Thymus (tissue), 14 donors: ENCODE measurements at places on chromosomes 5 and 9.

GRCh38 chr5:117245130-117245529 lies 670.5 kb upstream of the SEMA6A start:
- no peak for DNase-seq

- DNase-seq: no peak
These were observed 191.6 kb downstream of the PLK2 start for GRCh38 chr5:58268268-58268667.

DNA sequence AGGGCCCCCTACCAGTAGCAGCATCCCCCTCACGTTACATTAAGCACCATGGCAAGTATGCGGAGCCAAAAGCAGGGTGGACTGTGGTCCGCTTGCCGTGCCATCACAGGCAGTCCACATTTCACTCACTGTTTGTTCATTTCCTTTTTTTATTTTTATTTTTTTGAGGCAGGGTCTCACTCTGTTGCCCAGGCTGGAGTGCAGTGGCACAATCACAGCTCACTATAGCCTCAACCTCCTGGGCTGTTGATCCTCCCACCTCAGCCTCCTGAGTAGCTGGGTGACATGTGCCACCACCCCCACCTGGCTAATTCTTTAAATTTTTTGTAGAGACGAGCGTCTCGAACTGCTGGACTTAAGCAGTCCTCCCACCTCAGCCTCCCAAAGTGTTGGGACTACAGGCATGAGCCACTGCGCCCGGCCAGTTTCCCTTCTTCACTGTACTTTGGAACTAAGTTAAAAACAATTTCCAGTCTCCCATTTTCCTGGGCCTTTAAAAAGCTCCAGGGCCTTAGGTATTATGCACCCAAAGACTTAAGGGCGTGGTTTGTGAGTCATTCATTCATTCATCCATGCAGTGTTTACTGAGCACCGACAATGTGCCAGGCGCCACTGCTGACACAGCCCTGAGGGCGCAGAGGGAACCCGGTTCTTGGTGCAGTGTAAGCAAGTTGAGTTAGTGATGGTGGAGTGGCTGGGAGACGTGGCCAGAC lies 19.9 kb downstream of the PRRX2 start:
- no peak for DNase-seq

DNA sequence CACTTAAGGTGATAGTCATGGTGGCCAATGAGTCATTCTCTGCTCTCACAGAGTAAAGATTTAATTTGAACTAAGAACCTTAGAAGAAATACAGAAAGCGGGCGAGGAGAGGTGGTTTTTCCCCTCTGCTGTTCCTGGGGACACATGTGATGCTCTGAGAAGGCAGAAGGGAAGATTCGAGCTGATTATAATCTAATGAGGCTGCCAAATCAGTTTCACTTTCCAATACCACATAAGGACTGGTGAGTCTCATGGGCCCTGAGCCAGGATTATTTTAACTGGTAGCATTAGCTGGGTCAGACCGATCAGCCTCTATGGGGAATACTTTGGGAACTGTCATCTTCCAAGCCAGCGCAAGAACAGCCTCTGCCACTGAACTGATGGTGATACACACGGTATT lies 116.5 kb downstream of the SLC1A3 start:
- DNase-seq: no peak

DNA sequence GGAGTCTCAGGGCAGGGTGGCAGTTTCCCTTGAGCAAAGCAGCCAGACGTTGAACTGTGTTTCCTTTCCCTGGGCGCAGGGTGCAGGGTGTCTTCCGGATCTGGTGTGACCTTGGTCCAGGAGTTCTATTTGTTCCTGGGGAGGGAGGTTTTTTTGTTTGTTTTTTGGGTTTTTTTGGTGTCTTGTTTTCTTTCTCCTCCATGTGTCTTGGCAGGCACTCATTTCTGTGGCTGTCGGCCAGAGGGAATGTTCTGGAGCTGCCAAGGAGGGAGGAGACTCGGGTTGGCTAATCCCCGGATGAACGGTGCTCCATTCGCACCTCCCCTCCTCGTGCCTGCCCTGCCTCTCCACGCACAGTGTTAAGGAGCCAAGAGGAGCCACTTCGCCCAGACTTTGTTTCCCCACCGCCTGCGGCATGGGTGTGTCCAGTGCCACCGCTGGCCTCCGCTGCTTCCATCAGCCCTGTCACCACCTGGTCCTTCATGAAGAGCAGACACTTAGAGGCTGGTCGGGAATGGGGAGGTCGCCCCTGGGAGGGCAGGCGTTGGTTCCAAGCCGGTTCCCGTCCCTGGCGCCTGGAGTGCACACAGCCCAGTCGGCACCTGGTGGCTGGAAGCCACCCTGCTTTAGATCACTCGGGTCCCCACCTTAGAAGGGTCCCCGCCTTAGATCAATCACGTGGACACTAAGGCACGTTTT lies 3.5 kb upstream of the PHYHD1 start:
- no peak for DNase-seq

GRCh38 chr9:117334101-117334500 lies 80.8 kb downstream of the ASTN2 start:
- DNase-seq: no peak

- DNase-seq: no peak
These were observed 472.8 kb downstream of the DMRTA1 start for GRCh38 chr9:22919423-22919822.

GRCh38 chr9:121797081-121797480 lies 145.6 kb downstream of the DAB2IP start:
- DNase-seq: no peak

DNA sequence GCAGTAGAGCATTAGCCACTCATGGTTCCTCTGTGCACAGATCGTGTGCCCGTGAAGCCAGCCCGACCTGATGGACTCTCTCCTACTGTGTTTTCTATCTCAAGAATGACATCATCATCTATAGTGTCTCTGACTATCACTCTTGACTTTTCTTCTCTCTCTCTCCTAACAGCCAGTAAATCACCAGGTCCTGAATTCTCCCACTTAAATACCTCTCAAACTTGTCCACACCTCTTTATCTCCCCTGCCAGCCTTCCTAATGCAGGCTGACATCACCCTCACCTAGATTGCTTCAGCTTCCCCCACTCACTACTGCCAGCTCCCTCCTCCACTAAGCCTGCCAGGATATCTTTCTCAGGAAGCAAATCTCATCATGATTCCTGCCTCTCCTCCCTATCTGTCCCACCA lies 90.6 kb upstream of the MIER3 start:
- no peak for DNase-seq

DNA sequence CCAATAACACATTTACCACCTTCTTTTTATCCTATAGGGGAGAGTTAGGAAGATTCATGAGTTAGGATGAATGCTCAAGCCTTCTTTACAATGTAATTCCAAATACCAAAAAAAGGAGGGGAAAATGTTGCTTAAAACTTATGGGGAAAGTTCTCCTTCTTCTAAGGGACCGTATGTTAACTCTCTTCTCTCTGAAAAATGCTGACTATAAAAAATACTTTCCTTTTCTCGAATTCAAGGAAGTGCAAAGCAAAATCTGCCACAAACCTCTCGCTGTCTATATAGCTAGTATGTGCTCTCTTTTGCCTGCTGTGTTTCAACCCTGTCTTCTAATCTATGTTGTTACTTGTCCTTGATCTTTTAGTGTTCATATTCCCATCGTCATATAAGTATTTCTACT lies 768.6 kb upstream of the C9orf72 start:
- DNase-seq: no peak

DNA sequence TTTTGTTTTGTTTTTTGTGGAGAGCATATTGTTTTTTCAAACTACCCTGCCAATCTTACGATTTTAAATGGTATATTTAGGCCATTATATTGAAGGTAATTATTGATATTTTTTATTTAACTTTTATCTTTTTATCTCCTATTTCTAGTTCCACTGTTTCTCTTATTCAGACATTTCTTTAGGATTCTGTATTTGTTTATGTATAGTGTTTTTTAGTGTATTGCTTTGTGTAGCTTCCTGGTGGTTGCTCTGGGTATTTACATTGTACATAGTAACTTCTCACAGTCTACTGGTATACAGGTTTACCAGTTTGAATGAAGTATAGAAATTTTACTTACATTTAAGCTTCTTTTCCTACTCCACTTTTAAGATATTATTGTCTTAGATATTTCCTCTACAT lies 63.2 kb downstream of the ERCC6L2 start:
- no peak for DNase-seq
